H7 (cell line): ENCODE measurements at places on chromosomes 11 and 22.

GRCh38 chr11:30567120-30567519, 19.0 kb downstream of the MPPED2 start:
- DNase-seq, result no peak

- DNase-seq, result no peak
Measured at GRCh38 chr11:108768370-108768769, 103.5 kb downstream of the DDX10 start.

GRCh38 chr22:30036656-30037055, 43.6 kb upstream of the HORMAD2 start:
- DNase-seq, result no peak

GRCh38 chr11:60528465-60528864, 13.3 kb downstream of the MS4A13 start:
- DNase-seq, result no peak

DNA sequence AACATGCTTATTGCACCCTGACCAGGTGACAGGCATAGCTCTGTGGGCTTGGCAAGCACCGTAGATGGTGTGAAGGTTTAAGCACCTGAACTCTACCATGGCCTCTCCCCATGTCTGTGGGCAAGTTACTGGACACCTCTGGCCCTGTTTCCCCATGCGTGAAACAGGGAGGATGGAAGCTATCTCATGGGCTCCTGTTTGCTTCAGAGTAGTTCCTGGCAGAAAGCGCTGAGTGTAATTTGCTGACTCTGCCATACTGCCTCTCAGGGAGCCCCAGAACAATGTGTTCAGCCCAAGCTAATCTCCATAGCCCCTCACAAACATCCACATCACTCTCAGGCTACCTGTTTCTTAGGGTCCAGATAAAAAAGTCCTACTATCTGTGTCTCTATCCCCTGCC, 2.4 kb downstream of the CBX6 start:
- DNase-seq, result no peak

GRCh38 chr11:26593691-26594090, 21.6 kb upstream of the MUC15 start:
- no peak for DNase-seq
